ENCODE measurements at places on chromosomes 1 and 21.

GRCh38 chr1:36559061-36559460 is 76.3 kb upstream of the CSF3R start:
- DNase-seq = no peak

DNA sequence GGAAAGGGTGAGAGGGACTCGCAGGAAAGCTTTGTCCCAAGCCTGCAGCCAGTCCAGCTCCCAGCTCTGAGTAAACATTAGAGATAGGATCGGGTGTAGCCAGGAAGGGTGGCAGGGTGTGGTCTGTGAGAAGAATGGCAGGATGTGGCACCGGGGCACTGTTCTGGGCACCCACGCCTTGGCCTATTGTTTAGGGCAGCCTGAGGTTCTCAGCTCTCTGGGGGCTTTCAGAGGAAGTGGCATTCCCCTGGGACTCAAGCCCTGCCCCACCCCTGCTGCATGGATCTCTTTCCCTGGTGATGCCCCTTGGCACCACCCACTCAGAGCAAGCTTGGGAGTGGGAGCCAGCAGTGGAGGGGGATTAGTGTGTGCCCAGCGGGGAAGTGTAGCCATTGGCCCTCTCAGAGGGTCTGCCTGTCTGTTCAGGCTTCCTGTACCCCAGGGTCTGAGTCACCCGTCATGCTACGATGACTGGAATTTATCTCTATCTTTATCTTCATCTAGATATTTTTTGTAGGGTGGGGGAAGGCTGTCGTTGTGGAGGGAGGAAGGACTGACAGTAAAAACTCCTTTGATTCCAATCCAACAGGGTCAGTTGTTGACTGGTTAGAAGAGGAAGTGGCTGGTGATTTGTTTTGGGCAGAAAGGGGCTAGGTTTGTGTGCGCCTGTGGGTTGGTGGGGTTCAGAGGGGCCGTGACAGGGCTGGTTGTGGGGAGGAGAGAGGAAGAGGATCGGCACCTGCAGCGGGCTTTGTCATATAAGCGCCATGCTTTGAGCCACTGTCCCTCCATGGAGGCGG is 31.6 kb downstream of the SOX13 start:
- no peak for DNase-seq

DNA sequence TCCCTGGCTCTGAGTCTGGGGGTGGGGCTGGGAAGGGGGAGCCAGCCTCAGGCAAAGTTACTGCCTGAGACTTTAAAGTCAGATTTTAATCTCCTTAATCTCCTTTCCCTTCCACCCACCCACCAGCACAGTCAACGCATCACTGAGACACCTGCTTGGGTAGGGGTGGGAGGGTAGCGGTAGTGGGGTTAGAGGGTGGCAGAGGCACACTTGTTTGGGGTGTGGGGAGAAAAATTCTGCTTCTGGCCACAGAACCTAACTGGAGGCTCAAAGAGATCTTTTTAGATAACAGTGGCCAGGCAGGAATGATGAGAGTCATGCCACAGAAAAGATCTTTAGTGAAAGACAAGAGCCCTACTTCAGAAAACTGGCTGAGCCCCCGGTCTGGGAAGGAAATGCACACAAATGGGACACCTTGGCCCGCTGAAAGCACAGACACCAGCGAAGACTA is 44.1 kb downstream of the CD247 start:
- no peak for DNase-seq

DNA sequence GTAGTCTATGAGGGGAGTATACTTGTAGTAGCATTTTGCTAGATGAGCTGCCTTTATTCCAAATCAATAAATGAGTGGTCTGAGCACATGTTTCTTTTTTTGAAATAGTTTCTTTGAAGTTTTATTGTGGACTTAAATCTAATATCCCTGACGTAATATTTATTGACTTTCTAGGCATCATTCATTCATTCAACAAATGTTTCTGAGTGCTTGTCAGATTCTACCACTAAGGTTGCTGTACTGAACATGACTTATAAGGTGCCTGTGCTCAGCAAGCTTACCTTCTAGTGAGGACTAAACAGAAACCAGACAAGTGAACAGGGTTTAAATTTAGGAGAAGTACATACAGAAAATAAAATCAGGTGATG is 68.4 kb downstream of the POU2F1 start:
- DNase-seq = no peak

DNA sequence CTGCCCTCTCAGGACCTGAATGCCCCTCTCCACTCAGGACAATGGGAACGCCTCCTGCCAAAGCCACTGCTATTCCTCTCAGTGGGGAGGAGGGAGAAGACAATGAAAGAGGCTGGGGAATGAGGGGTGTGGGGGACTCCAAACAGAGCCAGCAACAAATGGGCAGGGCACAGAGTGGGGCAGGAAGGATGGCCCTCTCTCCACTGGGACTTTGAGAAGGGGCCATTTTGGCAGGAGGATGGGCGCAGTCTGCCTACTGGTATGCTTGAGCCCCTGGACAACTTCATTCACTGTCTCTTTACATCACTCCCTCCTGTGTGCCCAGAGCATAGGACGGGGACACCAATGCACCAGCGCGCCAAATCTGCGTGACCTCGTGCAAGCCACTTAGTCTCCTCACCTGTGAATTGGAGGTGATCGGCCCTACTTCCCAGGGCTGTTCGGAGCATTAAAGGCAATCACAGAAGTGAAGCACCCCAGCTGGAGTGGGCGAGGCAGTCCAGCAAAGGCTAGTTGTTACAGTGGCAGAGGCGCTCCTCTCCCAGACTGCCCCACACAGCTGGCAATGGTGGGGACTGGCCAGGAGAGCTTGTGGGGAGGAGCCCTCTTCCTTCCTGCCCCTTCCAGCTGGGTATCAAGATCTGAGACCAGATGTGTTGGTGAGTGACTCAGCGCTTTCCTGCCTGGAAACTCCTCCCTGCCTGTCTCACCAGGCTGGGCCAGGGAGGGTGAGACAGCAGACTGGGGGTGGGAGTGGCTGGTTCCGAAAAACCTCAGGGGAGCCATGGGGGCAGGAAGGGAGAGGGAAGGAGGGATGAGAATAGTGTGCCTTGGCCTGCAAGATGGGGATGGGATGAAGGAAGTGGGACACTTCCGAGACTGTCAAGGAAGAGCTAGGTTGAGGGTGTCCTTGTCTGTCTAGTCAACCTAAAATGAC is 22.4 kb upstream of the SYNC start:
- DNase-seq = no peak
